ENCODE measurements at places on chromosomes 5 and 9.
A peak's percentile ranks its signal among the peaks of the same experiment; 100 is the strongest.

DNA sequence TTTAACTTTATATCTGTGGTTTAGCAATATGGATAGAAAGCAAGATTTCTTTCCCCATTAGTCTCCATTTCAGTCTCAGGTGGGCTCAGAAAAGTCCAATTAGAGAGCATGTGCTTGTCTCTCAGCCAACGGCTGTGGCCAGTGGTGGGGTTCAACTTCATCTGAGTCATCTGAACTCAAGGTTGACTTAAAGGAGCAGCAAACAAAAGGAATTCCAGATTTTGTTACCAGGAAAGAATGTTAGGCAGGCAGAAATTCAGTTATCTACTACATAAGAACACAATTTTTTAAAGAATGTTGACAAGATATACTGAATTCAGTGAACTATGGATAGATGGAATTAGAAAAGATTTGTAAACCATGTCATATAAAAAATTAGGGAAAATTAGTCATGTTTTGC, 784.1 kb downstream of the MAT2B start:
- DNase-seq: no peak

- DNase-seq: no peak
Measured at GRCh38 chr9:1522219-1522767, 472.1 kb downstream of the DMRT2 start.

DNA sequence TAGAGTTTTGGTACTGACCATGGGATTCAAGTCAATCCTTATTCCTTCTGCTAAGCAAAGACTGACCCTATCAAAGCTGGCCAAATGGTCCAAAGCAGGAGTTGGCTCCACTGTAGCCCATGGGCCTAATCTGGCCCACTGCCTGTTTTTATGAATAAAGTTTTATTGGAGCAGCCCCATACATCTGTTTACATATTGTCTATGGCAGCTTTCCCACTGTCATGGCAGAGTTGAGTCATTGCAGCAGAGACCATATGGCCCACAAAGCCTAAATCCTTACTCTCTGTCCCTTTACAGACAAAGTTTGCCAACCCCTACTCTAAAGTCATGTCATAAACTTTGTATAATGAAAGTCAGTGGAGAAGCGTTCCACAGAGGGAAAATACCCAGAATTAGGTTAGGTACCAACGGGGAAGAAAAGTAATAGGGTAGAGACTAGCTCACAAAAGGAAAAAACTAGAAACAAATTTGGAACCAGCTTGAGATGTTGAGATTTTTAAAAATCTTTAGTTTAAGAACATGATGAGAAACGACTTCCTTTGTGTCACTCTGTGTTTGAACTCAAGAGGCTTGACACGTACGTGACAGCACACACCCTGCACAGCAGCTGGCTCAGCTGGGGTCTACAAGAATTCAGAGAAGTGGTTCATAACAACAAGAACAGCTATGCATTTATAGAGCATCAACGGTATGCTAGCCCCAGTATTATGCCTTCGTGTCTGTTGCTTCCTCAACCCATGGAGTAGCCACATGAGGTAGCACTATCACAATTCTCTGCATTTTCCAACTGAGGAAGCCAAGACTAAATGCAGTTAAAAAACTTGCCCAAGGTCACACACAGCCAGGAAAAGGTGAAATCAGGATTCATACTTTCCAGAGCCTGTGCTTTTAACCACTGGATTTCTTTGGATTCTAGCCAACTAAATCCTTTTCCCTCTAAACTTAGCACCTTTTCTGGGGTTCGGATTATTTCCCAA, 198.9 kb upstream of the WWC1 start:
- DNase-seq: no peak

DNA sequence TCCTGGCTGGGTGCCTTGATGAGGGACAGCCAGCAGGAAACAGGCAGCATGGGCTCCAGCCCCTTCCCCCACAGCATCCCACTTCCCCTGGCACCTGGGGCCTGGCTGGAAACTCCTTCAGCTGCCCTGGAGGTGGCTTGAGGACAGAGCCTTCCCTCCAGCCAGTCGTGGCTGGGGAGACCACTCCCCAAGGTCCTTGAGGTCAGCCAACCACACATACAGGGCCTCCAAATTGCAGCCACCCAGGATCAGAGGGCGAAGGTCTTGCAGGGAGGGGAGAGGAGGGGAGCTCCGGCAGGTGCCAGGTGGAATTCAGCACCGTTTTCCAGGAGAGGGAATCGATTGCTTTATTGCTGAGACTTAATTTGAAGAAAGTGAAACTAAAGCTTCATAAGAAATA, 280.4 kb downstream of the PBX3 start:
- no peak for DNase-seq

GRCh38 chr5:1111241-1111726, 579 bp downstream of the SLC12A7 start:
- no peak for DNase-seq

GRCh38 chr5:109329333-109330237, 80.2 kb downstream of the PJA2 start:
- no peak for DNase-seq

DNA sequence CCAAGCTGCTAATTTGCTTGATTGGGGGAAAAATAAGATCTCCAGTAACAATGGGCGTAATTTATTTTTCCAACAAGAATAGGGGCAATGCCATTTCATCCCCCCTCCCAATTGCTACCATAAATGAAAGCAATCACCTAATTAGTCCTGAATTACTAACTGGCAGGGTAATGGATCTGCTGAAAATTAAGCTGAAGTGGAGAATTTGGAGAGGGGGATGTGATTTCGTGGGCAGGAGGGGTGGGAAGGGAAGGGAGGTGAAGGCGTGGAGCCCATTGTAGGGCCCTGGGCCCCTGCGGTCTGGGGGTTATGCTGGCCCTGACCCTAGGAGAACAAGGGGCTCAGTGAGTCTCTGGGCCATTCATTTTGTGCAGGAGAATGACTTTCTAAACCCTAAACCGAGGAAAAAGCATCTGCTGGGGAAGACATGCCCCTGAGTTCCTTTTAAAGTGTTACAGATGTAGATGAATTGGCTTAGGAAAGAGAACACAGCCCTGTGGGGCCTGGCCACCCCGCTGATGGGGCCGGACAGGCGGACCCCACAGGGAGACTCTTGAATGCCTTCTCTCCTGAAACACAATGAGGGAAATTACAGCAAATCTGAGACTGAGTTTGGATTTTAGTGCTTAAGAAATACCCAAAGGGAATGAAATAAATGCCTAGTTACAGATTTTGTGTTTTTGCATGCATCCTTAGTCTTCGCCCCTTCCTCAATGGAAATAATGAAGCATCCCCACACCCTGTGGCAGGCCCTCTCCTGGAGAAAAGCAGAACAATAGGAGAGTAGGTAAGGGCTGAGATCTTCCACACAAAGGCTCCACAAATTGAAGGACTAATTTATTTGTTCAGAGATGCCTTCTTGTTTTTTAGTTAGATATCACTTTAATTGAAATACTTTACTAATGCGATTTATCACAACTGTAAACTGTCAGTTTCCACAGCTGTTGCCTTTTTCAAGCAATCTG, 143.2 kb downstream of the PSAT1 start:
- DNase-seq: no peak

GRCh38 chr9:33161589-33162132, 5.5 kb downstream of the B4GALT1 start:
- DNase-seq: no peak

- DNase-seq: no peak
Measured at GRCh38 chr9:137423514-137424291, 510 bp downstream of the NOXA1 start.

DNA sequence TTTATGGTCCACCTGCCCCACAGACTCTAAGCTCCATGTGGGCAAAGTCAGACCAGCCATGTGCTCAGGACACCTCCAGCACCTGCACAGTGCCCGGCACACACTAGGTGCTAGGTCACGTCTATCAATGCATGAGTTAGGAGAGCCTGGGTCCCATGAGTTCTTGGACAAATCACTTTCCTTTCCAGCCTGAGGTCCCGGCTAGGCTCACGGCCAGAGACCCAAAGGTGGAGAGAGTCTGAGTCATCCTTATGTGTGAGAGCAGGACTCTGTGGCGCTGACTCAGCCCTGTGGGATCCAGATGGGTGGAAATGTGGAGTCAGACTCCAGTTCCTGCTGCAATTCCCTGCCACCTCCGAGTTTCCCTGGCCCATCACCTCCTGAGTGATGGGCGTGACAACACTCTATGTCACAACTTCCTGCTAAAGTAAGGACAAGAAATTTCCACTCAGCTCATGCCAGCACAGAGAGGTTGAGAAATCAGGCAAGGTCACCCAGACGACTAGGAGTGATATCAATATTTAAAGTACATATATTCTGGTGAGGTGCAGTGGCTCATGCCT, 2.5 kb upstream of the ST6GALNAC4 start:
- no peak for DNase-seq

GRCh38 chr9:128245421-128246151, 30.2 kb downstream of the GOLGA2 start:
- DNase-seq: no peak

GRCh38 chr5:16930496-16930895, 5.6 kb downstream of the MYO10 start:
- DNase-seq: no peak

- DNase-seq: no peak
Measured at GRCh38 chr9:85027870-85028269, 358.3 kb downstream of the NTRK2 start.

GRCh38 chr5:176855598-176855997, 43.5 kb downstream of the HK3 start:
- no peak for DNase-seq

DNA sequence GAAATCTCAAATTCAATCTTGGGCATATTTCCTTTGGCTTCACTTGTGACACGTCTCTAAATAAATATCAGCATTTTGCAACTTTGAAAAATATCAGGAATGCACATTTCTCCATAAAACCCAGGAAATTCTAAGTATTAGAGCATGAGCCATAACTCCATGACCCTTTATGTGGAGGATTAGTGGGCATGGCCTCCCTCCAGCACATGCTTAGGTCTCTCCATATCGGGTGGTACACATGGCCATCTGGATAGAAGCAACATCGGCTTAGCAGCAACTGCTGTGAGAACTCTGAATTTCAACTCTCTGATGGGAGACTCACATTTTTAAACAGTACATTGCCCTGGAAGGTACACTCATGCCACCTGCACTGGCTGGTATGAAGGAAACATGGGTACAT, 73.7 kb upstream of the EGFLAM start:
- no peak for DNase-seq

GRCh38 chr9:33676746-33677505, 118.4 kb upstream of the PRSS3 start:
- no peak for DNase-seq

DNA sequence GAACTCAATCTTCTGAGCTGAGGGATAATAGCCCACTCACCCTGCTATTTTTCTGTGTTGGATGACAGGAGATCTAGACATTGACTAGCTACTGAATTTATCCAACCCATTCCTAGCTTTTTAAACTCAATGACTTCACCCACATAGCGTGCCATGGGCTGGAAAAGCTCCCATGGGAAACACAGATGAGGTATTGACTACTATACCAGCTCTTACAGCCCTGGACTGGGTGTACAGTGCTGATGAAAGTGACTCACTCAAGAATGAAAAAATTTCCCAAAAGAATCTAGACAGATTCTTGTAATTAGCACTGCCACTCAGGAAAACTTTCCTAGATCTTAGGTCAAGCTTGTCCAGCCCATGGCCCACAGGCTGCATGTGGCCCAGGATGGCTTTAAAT, 72.7 kb upstream of the NREP start:
- DNase-seq: no peak

DNA sequence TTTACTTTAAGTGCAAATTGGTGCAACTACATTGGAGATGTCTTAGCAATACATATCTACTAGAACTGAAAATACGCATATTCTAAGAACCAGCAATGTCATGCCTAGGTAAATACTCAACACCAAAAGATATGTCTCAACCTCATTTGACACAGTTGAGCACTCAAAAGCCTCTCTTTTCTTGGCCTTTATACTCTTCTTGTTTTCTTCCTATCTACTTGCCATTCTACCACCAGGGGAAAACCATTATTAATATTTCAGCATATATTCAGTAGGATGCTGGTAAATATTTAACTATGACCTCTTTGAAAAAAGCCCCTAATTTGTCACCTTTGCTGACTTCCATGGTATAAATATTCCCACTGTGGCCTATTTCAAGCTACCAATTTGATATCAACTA, 443.8 kb downstream of the LRRC70 start:
- no peak for DNase-seq

DNA sequence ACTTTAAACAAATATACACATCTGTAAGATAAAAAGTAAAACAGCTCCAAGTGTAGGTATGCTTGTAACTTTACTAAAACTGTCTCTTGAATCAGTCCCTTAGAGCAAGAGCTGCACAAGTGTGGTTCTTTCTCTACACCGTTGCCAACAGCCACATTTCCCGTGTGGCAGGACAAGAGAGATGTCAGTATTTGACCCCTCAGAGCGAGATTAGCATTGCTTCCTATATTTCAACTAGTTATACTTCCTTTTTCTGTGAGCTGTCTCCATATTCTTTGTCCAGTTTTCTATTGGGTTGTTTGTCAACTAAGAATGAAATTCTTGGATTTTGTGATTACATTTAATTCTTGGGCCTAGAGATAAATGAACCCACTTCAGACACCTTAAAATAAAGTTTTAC, 8.0 kb downstream of the PLIN2 start:
- no peak for DNase-seq

- no peak for DNase-seq
Measured at GRCh38 chr5:65359981-65360380, 121.7 kb downstream of the ADAMTS6 start.

GRCh38 chr9:96026655-96027213, 151.2 kb downstream of the ERCC6L2 start:
- no peak for DNase-seq

GRCh38 chr5:159444441-159445082, 114.3 kb upstream of the IL12B start:
- DNase-seq: peak; percentile 41

DNA sequence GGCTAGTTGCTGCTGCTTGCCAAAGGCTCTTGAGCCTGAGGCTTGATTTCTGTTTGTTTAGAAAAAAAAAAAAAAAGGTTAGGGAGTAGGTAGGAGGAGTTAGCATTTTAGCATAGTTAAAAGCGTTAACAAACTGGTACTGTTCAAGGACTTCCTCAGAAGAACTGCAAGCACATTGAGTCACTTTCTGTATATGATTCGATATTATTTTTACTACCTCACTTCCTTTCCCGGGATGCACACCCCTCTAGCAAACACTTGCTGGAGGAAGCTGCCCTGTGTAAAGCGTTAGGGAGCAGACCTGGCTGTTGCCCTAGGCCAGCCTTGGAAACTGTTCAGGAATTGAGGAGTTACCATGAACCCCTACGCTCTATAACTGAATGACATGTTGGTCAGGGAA, 15.7 kb upstream of the CEP120 start:
- DNase-seq: no peak

- peak; percentile 57 for DNase-seq
Measured at GRCh38 chr5:14281746-14282181, 138.6 kb downstream of the TRIO start.

DNA sequence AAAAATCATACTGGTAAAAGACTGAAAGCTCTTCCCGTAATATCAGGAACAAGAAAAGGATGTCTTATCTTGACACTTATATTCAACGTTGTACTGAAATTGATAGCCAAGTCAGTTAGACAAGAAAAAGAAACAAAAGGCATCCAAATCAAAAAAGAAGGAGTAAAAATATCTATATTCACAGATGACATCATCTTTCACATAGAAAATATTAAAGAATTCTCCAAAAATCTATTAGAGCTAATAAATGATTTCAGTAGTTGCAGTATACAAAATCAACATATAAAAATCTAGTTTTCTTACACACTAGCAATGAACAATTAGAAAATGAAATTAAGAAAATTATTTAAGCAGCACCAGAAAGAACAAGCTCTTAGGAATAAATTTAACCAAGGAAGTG, 24.3 kb downstream of the SPDL1 start:
- DNase-seq: no peak

All from Jurkat, Clone E6-1 (cell line).